ENCODE measurements at places on chromosomes 1 and 21. TPM values are rescaled to one million over a fixed set of nuclear protein-coding genes. Genes with fewer than 3 reads are reported as not detected.

The OR2G6 gene
- total RNA-seq: not detected

The C4BPB gene
- total RNA-seq: not detected

The BRDT gene
- not detected for total RNA-seq

The NT5C1A gene
- total RNA-seq: 2.2 TPM

The AGT gene
- 5.3 TPM for total RNA-seq

The GIPC2 gene
- total RNA-seq: 0.31 TPM

The HJV gene
- not detected for total RNA-seq

The GSTM1 gene
- total RNA-seq: 10.3 TPM

The ESPN gene
- under 0.01 TPM for total RNA-seq

The FCGR2B gene
- total RNA-seq: not detected

The FAM72D gene
- total RNA-seq: 1.3 TPM

The CHD1L gene
- total RNA-seq: 12.5 TPM

The COL24A1 gene
- 1.6 TPM for total RNA-seq

The C1orf115 gene
- 22.5 TPM for total RNA-seq

The KRTAP23-1 gene
- not detected for total RNA-seq

All from parietal lobe (tissue), 2 donors.